Effector memory CD4-positive, alpha-beta T cell (primary cell): ENCODE measurements at places on chromosomes 4 and X.

DNA sequence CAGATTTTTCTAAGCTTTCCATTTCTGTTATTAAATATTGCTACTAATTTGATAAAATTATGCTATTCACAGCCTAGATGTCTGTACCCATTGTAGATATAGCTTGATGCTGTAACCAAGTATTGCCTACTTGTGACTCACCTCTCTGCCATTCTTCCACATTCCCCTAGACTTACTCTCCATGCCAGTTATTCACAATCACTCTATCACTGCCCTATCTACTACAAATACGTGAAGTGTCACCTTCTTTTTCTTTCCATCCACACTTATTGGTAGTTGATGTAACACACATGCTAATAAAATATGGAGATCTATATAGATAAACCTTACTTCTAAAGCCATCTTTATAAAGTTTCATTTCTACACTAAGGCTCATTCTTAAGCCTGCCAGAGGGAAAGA, 179.4 kb upstream of the PACRGL start:
- DNase-seq = no peak

DNA sequence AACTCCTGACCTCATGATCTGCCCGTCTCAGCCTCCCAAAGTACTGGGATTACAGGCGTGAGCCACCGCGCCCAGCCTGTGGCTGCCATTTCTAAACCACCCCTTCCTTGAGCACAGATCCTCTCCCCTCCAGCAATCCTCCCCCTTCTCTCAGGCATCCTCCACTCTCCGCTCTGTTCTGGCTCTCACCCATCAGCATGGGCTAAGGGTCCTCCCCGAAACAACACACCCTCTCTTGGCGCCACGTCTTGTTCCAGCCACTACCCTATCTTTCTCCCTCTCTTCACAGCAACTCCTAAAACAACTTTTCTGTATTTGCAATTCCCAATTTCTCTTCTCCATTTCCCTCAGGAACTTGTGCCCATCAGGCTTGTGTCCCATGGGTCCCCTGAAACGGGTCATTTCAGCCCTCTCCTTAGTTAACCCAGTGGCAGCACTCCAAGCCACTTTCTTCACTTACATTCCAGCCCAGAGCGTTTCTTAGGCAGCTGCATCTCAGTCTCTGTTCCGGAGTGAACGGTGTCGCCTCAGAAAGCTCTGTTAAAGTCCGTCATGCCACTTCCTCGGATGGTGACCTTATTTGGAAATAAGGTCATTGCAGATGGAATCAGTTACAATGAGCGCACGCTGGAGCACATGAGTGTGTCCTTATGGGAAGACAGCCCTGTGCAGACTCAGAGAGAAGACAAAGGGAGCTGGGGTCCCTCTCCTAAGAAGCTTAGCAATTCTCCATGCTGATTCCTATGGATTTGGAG, 28.3 kb upstream of the CLDN24 start:
- DNase-seq = no peak

GRCh38 chr4:151783867-151784266, 23.1 kb upstream of the GATB start:
- no peak for DNase-seq

GRCh38 chrX:68755616-68756125, 73.2 kb upstream of the EFNB1 start:
- DNase-seq = no peak

GRCh38 chr4:183563874-183564273, 59.0 kb downstream of the ING2 start:
- DNase-seq = no peak

GRCh38 chr4:147727476-147728028, 4.3 kb upstream of the ARHGAP10 start:
- DNase-seq = no peak
